Mesothelial cell of epicardium (in vitro differentiated cells): ENCODE measurements at places on chromosomes 6 and 20. TPM values are rescaled to one million over a fixed set of nuclear protein-coding genes. Genes with fewer than 3 reads are reported as not detected.

GRCh38 chr20:7308163-7308562, 540.7 kb downstream of the BMP2 start:
- DNase-seq: no peak

DNA sequence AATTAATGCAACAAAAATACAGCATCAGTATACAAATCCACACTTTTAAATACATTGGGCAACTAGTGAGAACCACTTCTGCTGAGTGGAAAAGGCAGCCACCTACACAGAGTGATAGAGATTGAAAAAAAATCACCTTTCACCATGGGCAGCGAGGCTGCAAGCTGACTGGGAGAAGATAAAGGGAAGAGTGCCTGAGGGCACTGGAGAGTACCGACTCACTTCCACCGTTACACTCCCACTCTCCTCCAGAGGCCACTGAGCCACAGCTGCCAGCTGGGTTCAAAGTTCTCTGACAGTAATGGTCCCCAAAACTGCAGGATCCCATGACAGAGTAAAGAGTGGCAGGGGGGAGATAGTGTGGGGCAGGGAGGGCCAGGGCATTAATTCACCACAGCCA, 24.1 kb downstream of the PXT1 start:
- no peak for DNase-seq

- no peak for DNase-seq
Observed at GRCh38 chr6:111774346-111774703, 98.9 kb downstream of the FYN start.

ALDH5A1 gene
- 19.6 to 22.6 TPM (median 22.5 TPM) in 3 replicates for total RNA-seq
